ENCODE measurements at places on chromosomes 11 and 22.

DNA sequence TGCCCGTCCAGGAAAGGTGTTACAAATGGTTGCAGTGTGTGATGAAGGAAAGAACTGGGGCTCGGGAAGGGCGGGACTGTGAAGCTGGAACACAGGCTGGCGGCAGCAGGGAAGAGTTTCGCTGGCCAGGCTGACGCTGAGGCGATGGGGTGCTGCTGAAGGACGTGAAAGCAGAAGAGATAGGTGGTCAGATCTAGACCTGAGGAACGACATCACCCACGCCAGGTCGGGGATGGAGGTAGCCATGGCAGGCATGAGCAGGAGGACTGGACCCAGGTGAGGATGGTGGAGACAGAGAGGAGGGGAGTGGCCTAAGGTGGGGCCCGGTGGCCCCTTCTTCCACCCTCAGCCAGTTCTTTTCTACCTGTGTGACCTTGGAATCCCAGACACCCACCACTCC is 9.1 kb downstream of the CDC42EP2 start:
- no peak for DNase-seq

- DNase-seq = no peak
Measured at GRCh38 chr11:32331792-32332191, 103.5 kb downstream of the WT1 start.

DNA sequence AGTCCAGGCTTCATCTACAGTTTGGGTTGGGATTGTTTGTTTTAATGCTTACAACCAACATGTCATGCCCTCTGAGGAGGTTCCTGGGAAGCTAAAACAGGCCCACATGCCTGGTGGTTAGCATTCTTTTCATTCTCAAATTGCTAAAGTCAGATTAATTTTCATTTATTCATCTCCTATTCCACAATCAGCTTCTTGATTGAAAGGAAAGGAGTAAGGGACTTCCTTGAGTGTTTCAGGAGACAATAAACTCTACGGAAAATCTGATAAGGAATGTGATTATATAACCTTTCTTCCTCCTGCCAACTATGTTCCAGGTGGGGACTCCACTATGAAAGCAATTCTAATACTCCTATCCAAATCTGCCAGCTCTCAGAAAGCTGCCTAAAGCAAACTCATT is 30.8 kb downstream of the MRTFA start:
- DNase-seq = no peak

DNA sequence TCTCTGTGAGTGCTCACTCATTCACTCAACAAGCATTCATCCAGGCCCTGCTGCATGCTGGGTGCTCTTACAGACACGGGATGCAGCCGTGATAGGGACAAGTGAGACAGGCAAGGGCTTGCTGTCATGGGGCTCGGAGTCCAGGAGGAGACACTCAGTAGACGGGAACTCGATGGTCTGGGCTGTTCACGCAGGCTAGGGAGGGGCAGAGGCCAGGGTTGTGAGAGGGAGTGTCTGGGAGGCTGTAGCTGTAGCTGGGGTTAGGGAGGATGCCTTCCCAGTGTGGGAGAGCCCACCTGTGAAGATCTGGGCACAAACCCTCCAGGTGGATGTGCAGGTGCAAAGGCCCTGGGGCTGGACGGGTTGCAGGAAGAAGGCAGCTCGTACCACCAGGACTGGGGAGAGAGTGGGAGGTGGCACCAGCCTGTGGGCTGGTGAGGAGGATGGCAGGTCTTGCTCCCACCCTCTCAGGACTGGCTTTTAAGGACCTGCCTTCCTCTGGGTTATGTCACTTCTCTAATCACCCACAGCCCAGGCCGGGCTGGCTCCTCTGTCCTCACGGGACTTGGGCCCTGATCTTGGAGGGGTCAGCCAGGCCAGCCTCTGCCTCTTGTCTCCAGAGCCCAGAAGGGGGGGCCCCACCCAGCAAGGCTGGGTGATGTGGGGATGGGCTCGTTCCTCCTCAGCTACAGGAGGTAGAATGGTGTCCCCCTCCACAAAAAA is 24.1 kb downstream of the FGF4 start:
- DNase-seq = no peak

GRCh38 chr22:29469755-29470154 is 10.3 kb upstream of the NEFH start:
- DNase-seq = no peak

GRCh38 chr11:112836256-112836602 is 125.0 kb upstream of the NCAM1 start:
- no peak for DNase-seq

GRCh38 chr11:33557201-33557600 is 143.4 kb downstream of the C11orf91 start:
- peak; percentile 58 for DNase-seq

- DNase-seq = no peak
Measured at GRCh38 chr11:8086571-8086970, 5.6 kb downstream of the TUB start.

DNA sequence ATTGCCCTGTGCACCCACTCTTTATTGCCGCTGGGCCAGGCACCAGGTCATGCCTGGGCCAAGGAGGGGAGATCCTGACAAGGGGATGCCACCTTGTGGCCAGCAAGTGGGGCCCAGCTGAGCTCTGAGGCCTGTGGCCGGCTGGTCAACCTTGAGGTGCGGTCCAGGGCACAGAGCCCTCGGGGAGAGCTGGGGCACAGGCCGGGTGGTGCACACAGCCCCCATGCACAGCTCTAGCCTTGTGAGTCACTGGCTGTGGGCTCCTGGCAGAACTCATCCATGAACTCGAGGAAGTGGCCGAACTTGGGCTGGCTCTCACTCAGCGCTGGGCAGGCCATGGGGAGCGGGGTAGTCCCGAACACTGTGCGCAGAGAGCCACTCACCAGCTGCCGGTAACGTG is 94.3 kb downstream of the RNF169 start:
- DNase-seq = no peak

GRCh38 chr11:106957030-106957482 is 61.2 kb downstream of the GUCY1A2 start:
- DNase-seq = no peak

DNA sequence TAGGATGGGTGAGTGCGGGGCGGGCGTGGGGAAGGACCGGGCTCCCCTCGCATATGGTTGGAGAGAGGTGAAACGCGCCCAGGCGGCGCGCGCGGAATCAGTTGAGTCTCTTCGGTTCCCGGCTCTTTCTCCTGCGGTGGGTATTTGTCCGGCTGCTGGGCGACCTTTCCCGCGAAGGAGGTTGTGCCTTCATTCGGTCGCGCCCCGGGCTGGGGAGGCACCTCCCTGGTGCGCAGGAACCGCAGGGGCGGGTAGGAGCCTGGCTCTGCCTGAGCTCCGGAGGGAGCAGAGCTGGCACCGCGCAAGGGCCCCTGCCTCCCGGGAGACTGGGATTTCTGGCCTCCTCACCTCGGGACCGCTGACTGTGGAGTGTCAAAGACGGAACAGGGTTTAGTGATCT is 27.5 kb downstream of the SAA4 start:
- DNase-seq = no peak

GRCh38 chr11:82864268-82864667 is 36.0 kb downstream of the PRCP start:
- DNase-seq = peak; percentile 20

DNA sequence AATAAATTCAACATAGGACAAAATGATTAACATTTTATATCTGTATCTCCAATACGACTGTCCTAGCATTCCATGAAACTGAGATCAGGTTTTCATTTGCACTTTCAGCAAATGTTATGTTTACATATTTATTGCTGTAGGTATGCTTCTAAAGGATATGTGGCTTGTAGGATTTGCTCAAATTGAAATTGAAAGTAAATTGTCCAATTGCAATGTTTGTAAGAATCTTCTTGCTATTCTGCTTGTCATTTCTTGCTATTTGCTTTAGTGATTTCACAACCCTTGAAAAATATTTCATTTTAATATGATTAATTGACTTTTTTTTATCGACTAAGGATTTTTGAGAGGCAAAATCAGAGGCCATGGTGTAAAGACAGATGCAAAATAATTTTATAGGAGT is 904.2 kb upstream of the RAG2 start:
- DNase-seq = no peak

GRCh38 chr11:71212871-71213559 is 39.4 kb downstream of the SHANK2 start:
- no peak for DNase-seq

- DNase-seq = no peak
Measured at GRCh38 chr11:114392735-114393667, 7.3 kb downstream of the C11orf71 start.

DNA sequence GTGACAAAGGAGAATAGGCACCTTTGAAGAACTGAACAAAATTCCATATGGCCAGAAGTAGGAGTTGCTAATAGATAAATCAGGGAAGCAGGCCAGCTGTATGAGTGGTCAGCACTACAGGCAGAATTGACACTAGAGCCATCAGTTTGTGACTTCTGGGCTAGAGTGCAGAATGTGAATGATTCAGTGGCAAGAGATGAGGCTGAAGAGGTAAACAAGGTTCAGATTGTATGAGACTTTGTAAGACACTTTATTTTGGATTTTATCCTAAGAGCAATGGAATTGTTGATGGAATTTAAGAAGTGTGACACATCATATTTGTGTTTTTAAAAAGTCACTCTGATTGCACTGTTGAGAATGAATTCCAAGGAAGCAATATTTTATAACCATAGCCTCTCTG is 12.9 kb downstream of the BIRC3 start:
- no peak for DNase-seq

DNA sequence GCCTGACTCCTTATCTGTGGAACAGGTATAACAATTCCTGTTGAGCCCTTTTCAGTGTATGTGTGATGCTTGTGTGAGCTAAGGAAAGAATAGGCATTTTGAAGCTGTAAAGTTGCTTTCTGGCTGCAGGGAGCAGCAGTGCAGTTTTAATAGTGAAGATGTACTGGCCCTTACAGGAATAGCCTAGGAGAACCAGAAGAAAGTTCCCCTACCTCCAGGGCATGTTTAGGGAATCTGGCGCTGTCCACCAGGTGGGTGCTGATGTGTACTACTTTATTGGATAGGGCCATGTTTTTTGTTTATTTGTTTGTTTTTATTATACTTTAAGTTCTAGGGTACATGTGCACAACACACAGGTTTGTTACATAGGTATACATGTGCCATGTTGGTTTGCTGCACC is 11.5 kb downstream of the BMAL1 start:
- DNase-seq = no peak

DNA sequence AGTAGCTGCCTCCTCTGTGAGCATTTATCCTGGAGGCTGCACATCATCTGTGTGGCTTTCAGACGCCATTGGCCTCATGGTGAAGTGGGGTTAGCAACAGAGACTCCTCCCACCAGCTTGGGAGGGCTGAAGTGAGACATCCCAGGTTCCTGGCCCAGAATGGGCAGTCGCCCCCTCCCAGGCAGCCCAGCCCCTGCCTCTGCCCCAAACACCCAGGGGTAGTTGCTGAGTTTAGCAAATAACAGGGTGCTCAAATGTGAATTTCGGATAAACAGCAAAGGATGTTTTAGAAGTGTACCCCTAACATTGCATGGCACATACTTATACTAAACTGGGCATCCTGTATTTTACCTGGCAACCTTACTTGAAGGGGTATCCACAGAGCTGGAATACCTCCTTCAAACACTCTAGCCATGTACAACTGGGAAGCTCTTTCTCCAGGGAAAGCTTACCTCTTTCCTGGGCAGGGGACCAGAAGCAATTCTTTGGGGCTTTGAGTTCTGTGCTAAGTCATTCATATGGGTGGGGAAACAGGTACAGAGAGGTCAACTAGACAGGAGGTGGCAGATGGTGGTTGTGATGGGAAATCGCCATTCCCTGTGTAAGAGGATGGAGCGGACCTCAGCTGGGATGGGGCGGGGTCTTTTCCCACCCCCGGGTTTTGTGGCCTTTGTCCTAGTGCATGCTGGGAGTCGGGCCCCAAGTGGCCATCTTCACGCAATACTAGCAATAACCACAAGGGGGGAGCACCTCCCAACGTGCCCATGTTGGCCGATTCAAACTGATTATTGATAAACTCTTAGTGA is 19.3 kb downstream of the MTFP1 start:
- DNase-seq = peak; percentile 23

- DNase-seq = no peak
Measured at GRCh38 chr11:102559839-102560238, 29.3 kb upstream of the MMP7 start.

DNA sequence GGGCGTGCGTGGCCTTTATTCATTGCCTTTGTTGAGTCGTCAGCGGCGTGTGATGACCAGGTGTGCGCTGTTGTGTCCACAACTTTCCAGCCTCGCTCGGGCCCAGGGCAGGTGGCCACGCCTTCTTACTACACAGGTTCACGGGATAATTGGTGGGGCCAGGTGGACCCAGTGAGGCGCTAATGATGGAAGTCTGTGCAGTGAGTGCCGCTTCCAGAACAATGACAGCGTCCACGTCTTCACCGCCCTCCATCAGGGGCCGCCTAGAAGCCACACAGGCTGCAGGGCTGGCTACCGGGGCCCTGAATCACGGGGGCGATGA is 1197.3 kb downstream of the BRD1 start:
- no peak for DNase-seq

DNA sequence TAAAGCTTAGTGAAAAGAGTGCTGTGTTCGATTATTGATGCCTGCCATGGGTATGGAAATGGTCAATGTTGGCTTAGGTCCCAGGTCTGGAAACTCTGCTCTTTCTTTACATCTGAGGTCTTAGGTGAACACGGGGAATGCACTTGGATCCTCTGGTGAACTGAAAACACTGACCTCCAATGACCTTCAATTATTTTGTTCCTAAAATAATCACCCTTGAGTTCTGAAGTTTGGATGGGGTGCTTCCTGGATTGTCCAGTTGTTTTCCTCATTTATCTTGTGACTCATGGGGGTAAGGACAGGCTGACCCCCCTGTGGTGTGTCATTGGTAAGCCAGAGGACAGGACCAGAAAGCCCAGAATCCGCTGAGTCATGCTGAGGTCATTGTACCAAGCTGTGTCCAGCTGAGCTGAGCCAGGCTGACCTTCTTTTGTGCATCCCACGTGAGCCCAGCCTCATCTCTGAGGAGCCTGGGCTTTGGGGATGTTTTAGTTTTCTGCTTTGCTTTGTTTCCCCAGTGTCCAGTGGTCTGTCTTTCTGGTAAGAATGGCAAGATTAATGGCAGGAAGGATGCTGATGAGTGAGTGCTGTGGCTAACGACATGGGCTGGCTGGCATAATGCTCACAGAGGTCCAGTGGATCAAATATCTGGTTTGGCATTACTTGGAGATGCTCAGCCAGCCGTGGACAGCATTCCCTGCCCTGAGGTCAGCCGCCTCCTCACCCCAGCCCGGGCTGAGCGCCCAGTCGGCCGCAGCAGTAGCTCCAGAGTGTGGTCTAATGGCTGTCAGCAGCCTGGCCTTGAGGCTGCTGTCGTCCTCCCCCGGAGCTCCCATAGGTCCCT is 35.6 kb downstream of the AMPD3 start:
- peak; percentile 98 for DNase-seq

DNA sequence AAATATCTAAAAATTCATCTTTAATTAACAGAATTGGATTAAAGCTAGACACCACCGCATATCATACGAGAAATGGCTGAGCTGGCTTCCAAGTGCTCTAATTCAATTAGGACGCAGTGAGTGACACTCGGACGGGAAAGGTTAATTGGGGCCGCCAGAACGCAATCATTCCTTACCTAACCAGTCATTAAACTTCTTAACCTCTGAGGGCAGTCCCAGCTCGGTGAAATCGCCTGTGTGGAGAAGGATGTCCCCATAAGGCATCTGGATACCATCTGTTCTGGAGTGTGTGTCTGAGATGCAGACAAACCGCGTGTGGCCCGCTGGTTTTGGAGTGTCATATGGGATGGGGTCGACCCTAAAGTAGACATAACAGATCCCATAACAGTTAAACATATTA is 50.3 kb downstream of the MPPED2 start:
- DNase-seq = no peak
